ENCODE measurements at places on chromosomes 2 and 18.

- DNase-seq: no peak
Observed at GRCh38 chr2:233152541-233152940, 92.4 kb downstream of the INPP5D start.

DNA sequence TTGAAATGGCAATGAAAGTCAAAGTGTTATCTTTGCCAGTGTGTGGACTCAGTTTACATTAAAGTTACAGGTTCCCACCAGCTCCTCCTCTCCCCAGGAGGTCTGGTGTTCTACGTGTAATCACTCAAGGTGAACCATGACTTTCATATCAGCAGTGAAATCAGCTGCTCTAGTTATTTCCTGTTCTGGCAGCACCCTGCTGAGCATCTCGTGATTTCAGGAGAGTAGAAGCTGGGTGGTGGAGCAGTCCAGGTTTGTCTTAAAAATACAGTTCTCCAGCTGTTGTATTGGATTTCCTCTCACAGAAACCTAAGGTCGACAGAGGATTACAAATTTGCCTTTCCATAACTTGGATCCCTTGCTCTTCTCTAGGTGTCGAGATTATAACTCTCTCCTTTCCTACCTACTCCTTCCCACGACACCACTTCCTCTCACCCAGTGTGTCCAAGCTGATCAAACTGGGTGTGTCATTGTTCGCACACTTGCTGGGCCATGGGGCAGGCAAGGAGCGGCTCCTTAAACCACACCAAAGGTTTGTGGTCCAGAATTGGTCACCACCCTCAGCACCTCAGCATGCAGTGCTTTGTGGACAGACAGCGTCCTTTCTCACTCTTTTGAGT is 13.0 kb upstream of the ARHGAP25 start:
- DNase-seq: peak; percentile 61

DNA sequence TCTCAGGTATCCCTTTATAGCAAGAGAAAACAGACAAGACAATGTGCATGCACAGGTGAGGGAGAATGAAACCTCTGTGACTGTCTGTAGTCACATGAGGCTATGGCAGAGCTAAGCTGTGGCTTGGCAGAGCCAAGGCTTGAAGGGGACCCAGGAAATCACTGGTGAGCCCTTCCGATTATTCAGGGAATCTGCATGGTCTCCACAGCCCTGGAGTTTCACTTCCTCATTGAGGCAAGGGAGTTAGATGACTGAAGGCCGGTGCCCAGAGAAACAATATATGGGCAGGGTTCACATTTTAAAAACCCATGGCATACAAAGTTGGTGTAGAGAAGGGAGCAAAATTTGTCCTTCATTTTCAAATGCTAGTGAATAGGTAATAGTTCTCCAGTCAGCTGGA is 144.4 kb upstream of the REV1 start:
- no peak for DNase-seq

GRCh38 chr2:222404151-222404905 is 20.0 kb upstream of the SGPP2 start:
- no peak for DNase-seq

- no peak for DNase-seq
Observed at GRCh38 chr2:157747695-157748370, 119.2 kb upstream of the ACVR1C start.

DNA sequence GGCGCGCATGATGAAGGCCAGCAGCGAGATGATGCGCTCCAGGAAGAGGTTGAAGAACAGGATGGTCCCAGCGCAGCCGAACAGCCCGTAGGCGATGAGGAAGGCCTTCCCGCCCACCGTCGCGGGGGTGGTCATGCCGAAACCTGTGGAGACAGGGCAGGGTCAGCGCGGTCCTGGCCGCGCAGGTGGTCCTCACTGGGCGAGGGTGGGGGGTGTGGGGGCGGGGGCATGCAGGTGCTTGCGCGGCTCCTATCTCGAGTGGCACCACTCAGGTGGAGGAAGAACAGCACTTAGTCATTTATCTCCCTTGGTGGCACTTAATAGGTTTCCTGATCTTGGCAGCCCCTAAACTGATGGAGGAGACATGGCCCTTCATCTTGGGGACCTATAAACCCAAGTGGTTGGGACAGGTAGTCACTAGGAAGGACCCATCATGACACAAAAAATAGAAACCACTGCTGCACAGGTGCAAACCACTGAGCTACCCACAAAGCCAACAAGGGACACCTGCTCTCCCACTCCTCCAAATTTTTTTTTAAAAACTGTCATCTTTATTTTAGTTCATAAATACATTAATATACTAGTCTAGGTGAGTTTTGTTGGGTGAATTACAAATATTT is 118.8 kb downstream of the MSH2 start:
- DNase-seq: no peak

DNA sequence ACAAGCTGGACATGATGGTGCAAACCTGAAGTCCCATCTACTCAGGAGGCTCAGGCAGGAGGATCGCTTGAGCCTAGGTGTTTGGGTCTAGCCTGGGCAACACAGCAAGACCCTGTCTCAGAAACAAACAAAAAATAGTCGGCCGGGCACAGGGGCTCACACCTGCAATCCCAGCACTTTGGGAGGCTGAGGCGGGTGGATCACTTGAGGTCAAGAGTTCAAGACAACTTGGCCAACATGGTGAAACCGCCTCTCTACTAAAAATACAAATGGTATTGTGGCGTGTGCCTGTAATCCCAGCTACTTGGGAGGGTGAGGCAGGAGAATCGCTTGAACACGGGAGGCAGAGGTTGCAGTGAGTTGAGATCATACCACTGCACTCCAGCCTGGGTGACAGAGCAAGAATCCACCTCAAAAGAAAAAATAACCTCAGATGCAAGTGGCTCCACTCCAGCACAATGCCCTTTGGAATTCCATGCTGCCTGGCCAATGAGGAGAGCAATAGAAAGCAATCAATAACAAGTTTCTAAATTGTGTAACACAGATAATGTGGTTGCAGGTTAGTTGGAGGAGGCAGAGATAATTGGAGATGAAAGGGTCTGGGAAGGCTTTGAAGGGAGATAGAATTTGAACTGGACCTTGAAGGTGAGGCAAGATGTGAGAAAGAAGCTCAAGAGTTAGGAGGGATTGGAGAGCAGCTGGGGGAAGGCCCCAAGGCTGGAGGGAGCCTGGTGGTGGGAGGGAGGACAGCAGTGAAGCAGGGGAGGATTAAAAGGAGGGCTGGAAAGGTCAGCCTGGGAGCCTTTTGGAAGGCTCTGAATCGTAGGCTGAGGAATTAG is 6.0 kb downstream of the TTC31 start:
- DNase-seq: no peak

DNA sequence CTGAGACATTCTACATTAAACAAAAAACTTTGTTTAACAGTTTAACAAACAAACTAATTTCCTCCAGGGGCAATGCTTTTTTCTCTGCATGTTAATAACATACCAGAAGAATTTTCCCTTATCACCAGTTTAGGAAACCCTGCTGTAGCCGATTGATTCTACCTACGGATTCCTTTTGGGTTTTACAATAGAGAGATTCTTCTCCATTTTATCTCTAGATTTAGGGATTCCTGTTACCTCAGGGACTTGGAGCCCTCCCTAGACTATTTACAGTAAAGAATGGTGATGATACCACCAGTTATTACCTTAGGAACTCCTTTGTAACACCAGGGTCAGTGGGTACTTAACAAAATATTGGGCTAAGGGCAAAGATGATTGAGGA is 5.3 kb upstream of the ERICH2 start:
- no peak for DNase-seq

DNA sequence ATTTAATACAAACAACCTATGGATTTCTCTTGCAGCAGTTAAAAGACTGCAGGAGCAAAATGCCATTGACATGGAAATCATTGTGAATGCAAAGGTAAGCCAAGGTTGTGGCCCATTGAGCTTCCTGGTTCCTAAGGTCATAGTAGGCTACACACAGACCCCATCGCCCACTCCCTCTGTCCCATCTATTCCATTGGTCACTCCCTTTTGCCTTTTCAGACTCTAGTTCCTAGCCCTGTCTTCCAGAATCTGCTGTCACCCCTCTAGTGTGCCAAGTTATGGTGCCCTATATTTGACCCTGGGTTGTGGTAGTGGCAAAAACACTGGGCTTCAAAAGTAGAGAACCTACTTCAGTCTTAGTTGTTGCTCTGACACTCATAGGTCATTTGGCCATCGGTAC is 44.7 kb downstream of the UGP2 start:
- DNase-seq: no peak

GRCh38 chr2:5394223-5394622 is 298.0 kb upstream of the SOX11 start:
- DNase-seq: no peak

- DNase-seq: no peak
Observed at GRCh38 chr2:152632736-152633135, 84.5 kb downstream of the PRPF40A start.

DNA sequence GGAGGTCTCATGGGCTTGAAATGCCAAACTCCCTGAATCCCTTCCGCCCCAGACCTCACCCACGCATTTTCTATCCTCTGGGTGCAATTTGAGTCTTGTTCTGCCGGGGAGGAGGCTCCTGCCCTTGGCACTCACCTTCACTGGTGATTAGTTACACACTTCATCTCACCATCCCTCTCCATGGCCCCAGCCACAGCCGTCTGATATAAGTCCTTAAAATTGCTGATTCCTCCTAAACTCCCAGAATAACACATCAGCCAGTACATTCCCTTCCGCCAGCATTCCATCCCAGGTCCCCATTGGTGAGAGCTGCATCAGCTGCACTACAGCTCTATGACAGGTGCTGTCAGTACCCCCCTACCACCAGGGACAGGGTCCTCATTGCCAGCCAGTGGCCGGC is 3.9 kb downstream of the TIMM21 start:
- DNase-seq: no peak

GRCh38 chr2:134228493-134228903 is 25.4 kb upstream of the MGAT5 start:
- no peak for DNase-seq

DNA sequence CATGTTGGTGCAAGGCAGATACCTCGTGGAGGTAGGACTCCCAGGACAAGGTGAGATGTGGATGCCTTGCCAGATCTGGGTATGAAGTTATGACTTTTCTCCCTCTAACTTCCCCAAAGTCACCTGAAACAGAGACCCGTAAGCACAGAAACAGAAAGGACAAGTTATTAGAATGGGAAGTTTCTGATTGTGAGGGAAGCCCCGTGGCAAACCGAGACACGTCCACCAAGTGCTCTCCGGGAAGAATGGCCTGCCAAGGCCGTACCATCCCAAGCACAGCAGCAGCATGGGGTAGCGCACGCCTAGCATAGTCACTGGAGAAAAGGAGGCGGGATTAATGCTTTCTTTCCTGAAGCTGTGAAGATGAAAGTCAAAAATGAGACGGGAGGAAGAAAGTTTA is 110.6 kb downstream of the ZNF532 start:
- no peak for DNase-seq

- no peak for DNase-seq
Observed at GRCh38 chr2:2507417-2507997, 176.4 kb upstream of the MYT1L start.

DNA sequence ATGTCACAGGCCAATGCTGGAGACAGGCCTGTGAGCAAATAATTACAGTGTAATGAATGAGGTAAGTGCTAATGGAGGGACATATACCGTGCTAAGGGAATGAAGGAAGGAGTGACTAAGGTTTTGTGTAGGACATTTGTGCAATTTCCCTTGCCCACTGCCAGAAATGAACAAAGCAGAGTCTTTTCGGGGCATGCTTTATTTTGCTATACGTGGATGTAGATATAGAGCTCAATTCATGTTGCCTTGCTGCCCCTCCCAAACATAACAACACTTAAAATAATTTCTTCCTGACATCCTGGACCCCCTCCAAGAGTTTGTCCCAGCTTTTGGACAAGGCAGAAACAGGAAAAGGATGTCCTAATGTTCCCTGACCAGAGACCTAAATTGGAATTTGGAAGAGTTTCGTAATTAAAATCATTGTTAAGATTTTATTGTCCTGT is 23.7 kb upstream of the CD28 start:
- DNase-seq: no peak

GRCh38 chr2:12291303-12291702 is 425.4 kb upstream of the TRIB2 start:
- no peak for DNase-seq

- no peak for DNase-seq
Observed at GRCh38 chr2:163708265-163708664, 27.5 kb downstream of the FIGN start.

DNA sequence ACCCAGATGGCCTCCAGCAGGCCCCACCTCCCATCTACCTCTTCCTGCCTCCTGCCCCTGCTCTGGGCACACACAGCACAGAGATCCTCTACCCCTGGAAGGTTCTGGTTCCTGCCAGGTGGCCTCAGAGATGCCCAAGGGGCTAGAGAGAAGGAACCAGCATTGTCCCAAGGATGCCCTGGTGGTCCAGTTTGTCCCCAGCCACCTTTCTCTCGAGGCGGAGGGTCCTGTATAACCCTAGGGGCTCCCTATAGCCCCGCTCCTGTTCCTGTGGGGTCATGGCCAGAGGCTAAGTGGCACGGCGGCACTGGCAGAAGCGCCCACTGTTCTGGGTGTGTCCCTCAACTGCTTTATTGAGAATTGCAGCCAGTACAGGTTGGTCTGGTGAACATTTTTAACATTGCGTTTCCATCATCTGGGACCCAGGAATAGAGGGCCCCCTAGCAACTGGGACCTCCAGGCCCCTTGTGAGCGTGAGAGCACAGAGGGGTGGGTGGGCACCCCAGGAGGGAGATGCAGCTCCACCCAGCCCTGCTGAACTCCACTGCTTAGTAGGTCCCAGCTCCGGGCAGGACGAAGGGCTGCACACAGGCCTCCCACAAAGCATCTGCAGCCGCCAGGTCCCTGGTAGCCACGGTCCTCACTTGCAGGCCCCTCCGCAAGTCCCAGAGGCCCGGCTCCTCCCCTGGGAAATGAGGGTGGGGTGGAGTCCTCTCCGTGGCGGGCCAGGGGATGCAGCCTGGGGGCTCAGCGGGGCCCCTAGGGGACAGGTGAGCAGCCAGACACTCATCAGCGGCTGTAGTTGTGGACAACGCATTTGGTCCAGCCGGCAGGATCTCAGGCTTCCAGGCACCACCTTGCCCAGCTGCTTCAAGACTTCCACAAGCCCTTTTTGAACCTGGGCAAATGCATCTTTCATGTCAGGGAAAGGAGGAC is 33.1 kb downstream of the GPC1 start:
- no peak for DNase-seq

DNA sequence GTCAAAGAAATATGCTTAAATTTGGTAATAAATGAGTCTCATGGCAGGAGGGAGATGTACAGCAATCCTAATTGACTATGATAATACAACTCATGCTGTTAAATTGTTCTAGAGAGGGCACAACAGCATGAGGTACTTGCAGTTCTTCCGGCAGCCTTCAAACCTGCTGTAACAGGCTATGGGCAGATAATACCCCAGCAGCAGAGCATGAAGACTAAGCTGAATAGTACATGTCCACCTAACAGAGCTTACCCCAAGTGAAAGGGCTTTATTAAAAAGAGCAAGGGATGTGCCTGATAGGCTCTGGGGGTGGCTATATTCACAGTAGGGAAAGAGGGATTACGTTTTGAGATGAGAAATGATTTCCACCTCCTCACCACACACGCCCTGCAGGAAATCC is 28.9 kb downstream of the MRO start:
- DNase-seq: no peak

- no peak for DNase-seq
Observed at GRCh38 chr2:236525411-236525997, 44.1 kb upstream of the ACKR3 start.
